ACHN (cell line): ENCODE measurements at places on chromosomes 5 and 9.

DNA sequence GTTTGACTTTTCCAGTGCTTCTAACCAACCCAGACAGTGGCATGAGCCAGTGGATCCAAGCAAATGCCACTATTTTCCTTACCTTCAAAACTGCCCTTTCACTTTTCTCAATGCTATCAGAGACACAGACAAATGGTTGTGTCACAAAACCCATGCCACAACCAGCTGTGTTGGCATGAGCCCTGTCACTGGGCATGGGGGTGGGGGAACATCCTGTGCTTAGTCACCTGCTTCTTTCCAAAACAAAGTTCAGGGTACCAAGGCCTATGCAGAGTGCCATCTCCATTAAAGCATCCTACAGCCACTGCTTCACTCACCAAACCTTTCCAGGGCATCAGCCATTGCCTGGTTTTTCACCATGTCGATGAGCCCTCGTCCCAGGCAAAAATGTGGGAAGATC is 30.1 kb downstream of the NIPSNAP3B start:
- no peak for DNase-seq

DNA sequence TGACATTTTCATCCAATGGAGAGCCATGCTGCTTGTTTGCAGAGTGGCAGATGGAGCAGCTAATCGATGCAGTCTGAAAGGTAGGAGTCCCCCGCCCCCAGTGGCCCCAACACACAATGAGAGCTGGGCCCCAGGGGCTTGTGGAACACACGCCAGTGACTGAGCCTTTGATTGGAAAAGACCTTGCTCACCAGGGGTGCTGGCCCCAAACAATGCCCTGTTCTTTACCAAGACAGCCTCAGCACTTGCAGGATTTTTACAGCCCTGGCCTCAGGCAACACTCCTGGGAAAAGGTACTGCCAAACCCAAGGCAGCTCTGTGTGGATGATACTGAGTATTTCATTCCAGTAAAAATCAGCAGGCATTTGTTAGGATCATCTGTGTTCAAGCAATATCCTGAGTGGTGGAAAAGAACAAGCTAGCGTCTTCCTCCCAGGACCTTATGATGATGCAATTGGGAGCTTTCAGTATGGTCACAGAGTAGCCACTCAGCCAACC is 276.8 kb upstream of the CLINT1 start:
- DNase-seq, result no peak

- no peak for DNase-seq
Measured at GRCh38 chr5:102596951-102597350, 98.2 kb upstream of the SLCO6A1 start.

DNA sequence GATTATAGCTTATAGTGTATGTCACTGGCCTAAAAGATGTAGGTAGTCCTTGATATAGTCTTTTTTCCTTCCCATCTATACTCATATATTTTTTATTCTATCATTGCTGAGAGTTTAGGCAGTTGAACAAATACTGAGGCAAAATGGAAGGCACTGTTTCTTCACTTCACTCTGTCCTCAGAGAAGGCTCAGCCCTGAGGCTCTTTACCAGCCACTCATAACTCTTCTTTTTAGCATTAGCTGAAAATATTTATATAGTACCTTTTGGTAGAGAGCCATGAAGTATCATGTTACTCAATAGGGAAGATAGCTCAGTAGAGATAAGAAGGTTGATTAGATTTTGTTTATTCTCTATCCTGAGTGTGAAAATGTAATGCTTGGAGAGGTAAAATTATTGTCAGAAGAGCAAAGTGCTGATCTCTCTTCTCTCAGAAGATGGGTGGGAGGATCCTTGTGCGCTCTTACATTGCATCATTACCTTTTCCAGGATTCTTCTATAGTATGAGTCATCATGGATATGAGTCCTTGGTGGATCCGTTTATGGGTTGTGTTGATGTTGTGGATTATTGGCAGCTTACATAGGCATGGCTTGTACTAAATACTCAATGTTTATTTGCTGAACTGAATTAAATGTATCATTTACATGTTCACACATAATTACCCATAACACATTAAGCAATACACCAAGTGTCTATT is 88.1 kb downstream of the ANXA1 start:
- no peak for DNase-seq

DNA sequence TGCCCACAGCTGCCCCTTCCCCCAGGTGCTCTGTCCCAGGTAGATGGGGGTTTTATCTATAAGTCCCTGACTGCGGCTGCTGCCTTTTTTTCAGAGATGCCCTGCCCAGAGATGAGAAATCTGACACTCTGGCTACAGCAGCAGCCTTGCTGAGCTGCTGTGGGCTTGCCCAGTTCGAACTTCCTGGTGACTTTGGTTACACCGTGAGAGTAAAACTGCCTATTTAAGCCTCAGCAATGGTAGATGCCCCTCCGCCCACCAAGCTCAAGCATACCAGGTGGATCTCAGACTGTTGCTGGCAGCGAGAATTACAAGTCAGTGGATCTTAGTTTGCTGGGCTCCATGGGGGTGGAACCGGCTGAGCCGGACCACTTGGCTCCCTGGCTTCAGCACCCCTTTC is 56.8 kb downstream of the MINAR2 start:
- no peak for DNase-seq
